Renal pelvis (tissue), 12 donors: ENCODE measurements at places on chromosomes 7 and 10. TPM values are rescaled to one million over a fixed set of nuclear protein-coding genes. Genes with fewer than 3 reads are reported as not detected.

Gene ABCC2
- 14.3 TPM for polyA plus RNA-seq

Gene DNAH11
- polyA plus RNA-seq: 1.9 TPM

- DNase-seq: no peak
Observed at GRCh38 chr7:64887756-64888508, 15.1 kb upstream of the ZNF273 start.

- DNase-seq: peak; percentile 50
Observed at GRCh38 chr7:129298268-129298893, 73.6 kb downstream of the AHCYL2 start.

Gene TMEM72
- 84.7 TPM for polyA plus RNA-seq

DNA sequence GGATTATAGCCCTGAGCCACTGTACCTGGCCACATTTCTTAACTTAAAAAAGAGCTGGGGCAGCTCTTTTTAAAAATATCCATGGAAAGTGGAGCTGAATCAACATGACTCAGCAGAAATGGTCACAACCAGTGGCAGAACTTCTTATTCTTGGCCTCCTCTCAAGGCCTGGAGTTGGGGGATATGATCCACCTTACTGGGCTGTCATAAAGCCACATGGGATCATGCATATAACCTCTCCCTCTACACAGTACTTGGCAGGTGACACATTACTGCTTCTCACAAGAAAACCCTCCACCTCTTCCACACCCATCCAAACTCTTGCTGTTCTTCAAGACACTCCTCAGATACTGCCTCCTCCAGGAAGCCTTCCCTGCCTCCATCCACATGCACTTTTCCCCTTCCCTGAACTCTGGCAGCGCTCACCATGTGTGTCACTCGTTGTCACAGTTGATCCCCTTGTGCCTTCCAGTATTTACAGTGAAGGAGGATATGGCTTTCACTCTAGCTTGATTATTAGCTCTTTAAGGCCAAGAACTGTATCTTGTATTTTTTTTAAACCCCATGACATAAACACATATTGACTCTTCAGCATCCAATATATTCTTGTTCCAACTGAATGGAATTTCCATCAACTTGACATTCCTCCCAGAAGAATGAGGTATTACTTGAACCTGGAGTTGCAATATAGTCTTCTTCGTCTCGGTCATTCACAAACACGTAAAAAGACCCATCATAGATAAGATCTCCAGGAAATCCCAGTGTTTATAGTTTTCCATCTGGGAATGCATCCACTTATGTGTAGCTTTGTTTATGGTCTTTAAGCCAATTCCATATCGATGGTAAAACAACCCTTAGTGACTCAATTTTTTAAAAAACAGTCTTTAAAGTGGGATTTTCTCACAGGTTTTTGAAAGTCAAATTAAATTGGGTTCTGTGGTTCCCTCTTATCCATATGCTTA lies 85.5 kb downstream of the TBXAS1 start:
- DNase-seq: no peak

Gene FZD8
- 11.6 TPM for polyA plus RNA-seq

Gene TMEM273
- 3.0 TPM for polyA plus RNA-seq

DNA sequence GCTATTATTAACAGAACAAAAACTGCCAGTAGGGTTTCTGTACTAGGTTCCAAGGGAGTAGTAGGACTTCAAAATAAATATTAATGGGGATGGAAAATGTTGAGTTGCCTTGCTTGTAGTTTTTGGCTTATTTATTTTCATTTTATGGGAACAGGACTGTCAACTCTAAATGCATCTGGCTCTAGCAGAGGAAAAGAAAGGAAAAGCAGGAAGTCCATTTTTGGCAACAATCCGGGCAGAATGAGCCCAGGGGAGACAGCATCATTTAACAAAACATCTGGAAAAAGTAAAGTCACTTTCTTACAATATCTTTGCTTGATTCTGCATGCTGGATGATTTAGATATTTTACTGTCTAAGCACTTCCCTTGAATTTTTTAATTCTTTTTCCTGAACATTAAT lies 69.4 kb downstream of the NOC3L start:
- DNase-seq: peak; percentile 68

Gene GIMAP8
- 8.6 TPM for polyA plus RNA-seq

- DNase-seq: no peak
Observed at GRCh38 chr10:61960396-61961120, 59.1 kb downstream of the ARID5B start.

GRCh38 chr10:73247509-73248258 lies 629 bp upstream of the DNAJC9 start:
- no peak for DNase-seq

GRCh38 chr7:45681596-45682357 lies 107.6 kb downstream of the ADCY1 start:
- DNase-seq: no peak

- no peak for DNase-seq
Observed at GRCh38 chr10:125149036-125149679, 11.2 kb downstream of the CTBP2 start.

Gene ACSM6
- polyA plus RNA-seq: 0.23 TPM

Gene ASZ1
- polyA plus RNA-seq: not detected

DNA sequence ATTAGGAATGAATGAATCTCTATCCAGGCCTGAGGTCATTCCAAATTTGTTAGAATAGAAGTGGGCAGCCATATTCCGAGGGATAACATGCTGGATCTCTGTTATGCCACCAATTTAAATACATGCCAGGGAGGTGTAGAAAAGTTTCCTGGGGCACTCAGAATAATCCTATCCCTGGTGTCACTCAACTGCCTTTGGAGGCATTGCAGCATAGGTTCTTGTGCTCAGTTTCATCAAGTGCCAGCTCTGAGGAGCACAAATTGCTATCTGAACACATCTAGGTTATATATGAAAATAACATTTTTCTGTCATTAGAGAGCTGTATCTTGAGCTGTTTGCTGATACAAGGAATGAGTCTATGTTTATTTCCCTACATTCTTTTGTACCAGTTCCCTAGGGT lies 197.3 kb downstream of the CSTF2T start:
- DNase-seq: no peak

DNA sequence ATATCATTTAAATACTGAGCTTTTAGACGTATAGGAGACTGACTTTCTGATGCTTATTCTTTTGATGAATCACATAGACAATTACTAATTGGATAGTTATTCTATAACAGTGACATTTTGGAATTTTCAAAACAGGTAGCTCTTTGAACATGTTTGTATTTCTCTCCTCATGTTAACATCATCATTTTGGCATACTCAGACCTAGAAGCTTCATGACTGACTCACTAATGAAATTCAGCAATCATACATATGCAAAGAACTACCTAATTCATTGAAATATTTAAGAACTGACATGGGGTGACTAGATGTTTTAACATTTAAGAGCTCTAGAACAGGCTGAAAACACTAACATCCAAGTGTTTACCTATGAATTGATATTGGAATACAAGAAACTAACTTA lies 192.3 kb downstream of the VTI1A start:
- DNase-seq: no peak

DNA sequence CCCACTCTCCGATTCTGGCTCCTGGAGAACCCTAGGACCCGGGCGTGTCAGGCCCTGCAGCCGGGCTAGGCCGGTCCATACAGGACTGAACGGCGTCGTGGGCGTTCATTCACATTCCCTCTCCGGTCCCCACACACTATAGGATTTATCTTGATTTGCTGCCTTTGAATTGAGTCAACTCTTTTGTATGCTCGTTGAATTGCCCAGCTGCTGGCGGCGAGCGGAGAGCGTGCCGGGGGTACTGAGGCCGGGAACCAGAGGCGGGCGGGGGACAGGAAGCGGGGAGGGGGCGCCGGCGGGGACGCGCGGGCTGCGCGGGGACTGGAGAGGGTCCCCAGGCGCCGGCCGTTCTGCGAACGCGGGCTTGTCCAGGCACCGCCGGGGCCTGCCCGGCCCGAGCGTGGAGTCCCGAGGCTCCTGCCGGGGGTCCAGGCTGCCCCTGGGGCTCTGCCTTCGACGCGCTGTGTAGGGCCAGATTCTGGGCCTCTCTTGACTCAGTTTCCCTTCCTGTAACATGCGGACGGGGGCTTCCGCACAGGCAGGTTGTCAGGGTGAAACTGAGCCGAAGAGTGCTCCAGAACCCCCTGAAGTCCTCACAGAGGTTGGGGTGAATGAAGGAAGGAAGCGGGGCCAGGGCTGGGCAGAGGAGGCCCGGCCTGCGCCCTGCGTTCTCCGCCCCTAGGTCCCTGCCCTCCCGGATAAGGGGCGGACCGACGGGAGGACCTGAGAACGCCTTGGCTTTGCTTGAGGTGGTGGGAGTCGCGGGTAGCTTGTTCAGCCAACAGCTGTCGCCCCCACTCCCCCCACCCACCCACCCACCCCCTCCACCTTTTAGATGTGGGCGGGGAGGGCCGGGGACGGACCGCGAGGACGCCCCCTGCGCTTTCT lies 769 bp upstream of the ELFN1 start:
- DNase-seq: no peak

DNA sequence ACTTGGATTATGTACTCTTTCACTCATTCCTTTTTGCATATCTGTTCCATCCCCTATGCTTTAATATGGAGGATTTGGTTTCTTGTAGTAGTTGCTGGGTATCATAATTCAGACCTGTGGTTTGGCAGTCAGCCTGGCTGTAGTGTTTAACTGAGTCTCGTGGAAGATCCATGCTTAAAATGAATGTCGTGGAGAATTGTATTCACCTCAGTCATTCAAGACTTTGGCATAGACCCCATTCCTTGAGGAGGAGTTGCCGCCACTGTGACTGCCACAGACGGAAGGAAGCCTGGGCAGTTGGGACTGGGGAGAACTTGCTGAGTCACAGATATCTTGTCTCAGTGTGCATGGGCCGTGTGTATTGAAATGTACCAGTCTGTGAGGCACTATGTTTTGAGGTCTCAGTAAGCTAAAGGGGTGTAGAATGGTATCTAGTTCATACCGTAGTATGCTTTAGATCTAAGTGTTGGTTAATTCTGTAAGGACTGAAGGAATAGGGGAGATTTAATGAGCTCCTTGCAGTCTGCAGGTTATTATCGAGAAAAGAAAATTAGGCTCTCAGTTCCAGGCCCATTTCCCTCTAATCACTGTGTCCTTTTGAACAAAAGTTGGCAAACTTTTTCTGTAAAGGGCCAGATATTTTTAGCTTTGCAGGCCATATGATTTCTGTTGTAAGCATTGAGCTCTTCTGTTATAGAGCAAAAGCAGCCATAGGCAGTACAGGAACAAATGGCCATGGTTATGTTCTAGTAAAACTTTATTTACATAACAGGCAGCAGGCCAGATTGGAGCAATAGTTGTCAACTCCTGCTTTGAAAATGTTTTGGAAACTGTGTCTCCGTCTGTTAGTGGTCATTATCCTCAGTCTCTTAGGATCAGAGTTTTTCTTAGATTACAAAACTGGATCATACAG lies 76.8 kb downstream of the TPST1 start:
- DNase-seq: no peak

GRCh38 chr10:71946700-71947099 lies 17.5 kb upstream of the CHST3 start:
- no peak for DNase-seq

GRCh38 chr10:124943301-124944092 lies 1.6 kb downstream of the ZRANB1 start:
- no peak for DNase-seq

Gene ZNF518A
- 55.3 TPM for polyA plus RNA-seq

Gene STARD3NL
- 59.6 TPM for polyA plus RNA-seq

Gene STEAP1
- polyA plus RNA-seq: 13.3 TPM

GRCh38 chr7:26655781-26656180 lies 208.6 kb downstream of the SKAP2 start:
- no peak for DNase-seq

GRCh38 chr10:116848944-116849247 lies 403 bp upstream of the ENO4 start:
- no peak for DNase-seq

- no peak for DNase-seq
Observed at GRCh38 chr10:109967739-109968088, 40.1 kb upstream of the ADD3 start.

DNA sequence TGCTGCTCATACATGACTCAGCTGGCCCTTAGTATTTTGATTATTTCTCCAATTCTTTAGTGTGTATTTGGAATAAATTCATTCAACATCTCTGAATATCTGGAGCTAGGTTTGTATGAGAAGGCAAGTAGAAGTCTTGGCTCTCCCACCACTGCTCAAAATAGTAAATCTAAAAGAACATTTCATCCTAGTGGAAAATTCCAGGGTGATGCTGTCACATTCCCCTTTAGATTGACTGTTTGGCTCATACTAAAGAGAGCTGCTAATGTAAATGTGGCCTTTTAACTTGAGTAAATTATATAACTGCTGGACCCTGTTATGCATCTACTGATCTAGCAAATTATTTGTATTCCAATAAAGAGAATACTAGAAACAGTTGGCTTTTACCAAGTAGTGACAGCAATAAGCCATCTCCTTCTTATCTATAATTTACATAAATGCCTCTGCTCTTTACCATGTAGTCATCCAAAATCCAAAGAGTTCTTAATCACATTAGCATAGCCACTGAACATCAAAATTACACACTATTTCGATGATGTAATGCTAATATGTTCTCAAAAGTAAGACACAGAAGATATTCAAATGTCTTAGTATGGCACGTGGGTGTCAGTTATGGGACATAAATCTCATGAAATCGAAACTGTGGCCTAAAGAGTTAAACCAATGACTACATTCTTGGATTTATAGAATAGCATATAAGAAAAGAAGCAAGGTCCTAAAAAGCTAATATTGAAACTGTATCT lies 86.9 kb upstream of the KCND2 start:
- peak; percentile 7 for DNase-seq

DNA sequence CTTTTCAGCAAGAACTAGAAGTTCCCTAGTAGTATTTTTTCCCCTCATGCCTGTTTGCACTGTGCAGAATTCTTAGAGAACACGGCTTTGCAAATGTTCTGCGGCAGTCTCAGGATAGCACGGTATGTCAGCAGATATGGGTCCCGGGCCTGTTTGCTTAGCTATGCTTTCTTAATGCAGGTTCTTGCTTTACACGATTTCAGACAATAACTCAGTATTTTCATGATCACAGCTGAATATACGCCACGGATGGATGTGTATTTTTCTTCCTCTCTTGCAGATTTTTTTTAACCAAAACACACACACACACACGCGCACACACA lies 137.3 kb downstream of the HECW1 start:
- DNase-seq: no peak

Gene STEAP1B
- polyA plus RNA-seq: 1.3 TPM

GRCh38 chr7:152862856-152863255 lies 103.3 kb downstream of the ACTR3B start:
- no peak for DNase-seq

Gene EDRF1
- polyA plus RNA-seq: 45.8 TPM

Gene MOGAT3
- 1.7 TPM for polyA plus RNA-seq

Gene CWF19L1
- 35.0 TPM for polyA plus RNA-seq

DNA sequence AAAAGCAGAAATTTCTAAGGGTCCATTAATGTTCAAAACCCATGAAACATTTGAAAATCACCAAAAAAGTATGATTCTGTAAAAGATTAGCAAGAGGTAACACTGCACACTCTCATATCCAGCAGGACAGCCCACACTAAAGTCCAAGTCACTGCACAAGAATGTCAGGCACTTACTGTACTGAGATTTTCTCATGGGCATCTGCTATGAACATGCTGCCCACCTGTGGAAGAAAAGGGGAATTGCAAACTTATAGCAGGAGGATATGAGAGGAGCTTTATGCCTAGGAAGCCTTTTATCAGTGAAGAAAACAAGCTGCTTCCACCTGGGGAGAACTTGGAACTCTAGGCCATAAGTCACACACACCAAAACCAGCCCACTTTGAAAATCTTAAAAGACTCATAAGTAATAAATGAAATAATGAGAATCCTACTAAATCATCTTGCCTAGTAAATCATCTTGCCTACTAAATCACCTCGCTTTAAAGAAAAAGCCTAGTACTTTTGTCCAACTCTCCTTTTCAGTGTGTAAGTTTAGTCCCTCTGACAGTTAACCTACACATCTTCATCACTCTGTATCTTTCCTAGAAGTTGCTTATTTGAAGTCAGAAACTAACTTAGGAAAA lies 46.1 kb downstream of the ARMH3 start:
- DNase-seq: peak; percentile 85
